GM12891 (cell line): ENCODE measurements at places on chromosomes 16 and 17.

DNA sequence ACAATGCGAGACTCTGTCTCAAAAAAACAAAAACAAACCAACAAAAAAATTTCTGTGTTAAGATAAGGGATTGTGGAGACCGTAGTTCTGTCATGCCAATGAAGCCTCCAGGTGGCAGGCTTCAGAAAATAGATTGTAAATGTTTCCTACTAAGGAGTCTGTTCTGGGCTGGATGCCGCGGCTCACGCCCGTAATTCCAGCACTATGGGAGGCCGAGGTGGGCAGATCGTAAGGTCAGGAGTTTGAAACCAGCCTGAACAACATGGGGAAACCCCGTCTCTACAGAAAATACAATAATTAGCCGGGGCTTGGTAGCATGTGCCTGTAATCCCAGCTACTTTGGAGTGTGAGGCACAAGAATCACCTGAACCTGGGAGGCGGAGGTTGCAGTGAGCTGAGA lies 4.4 kb upstream of the SNX29 start:
- no peak for DNase-seq

- no peak for DNase-seq
These were observed 9.5 kb downstream of the MRPL27 start for GRCh38 chr17:50363217-50364060.

DNA sequence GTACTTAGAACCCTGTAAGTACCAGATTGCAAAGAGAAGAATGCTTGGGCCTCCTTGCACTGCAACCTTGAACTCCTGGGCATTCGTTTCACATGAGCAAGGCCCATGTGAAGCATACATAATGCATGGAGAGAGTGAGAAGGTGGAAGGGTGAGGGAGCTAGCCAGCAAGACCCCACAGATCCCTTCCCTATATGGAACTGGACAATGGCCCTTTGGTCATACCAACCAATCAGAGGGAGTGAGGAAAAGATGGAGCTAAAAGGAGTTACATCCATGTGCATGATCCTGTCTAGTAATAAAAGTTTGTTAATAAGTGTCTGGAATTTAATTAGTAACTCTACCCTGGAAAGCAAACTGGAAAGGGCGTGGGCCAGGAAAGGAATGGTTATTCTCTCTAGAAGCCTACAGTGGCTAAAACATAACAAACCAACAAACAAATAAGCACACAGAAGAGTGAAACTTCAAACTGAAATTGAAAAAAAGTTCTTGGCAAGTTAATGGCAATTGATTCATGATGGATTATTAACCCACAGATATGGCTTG lies 29.6 kb downstream of the DNAH3 start:
- DNase-seq, result no peak

GRCh38 chr17:45410144-45411091 lies 22.3 kb downstream of the ARHGAP27 start:
- peak; percentile 84 for DNase-seq

- DNase-seq, result no peak
These were observed 86.9 kb upstream of the CIBAR2 start for GRCh38 chr16:85199069-85199725.

DNA sequence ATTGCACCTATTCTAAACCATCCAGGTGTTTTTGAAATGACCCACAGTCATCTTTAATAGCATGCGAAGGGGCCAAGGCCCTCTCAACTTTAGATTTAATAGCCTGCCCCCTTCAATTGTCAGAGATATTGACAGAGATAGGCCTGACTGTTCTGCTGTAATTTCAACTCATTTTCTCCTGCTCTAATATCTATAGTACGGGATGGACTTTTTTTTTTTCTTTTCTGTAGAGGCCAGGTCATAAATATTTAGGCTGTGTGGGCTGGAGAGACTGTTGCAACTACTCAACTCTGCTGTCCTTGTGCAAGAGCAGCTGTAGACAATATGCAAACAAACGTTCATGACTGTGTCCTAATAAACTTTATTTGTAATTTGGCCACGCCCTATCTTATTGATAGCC lies 24.7 kb upstream of the KRT20 start:
- no peak for DNase-seq

DNA sequence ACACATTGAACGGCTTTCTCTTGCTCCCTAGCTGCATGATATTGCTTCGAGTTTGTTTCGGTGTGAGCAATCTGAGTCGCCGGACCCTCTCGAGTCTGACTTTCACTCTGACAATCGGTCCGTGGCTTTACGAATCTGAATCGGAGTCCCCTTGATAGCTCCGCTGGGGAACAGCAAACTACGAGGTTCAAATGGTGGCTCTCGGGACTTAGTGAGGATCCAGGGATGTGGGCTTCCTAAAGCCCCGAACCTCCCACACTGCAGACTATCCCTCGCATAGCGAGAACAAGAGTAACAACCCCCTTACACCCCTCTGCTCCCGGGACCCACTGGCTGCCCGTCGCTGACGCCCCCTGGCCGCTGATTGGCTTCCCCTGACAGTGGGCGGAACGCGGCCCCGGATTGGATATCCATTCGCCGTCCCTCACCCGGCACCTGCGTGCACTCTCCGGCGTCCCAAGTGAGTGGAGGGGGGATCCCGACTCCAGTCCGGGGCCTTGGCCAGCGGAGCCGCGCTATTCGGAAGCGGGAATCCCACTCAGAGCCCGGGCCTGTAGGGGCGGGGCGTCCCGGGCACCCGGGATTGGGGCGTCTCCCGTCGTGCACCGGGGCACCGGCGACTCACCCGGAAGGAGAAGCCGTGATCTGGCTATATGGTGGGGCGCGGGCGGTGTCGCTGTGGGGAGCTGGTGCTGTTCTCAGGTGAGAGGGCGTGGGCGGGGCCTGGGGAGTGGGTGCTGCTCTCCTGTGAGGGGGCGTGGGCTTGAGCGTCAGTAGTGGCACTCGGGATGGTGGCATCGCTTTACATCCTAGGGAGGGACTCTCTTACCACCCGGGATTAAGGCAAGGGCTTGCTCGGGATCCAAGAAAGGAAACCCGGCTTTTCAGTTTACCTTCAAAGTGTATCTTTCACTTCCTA lies at the start of gene SNX11:
Gene SNX11 (plus strand): TSS at position 630 of the 919 bp plus-strand sequence. CDS start 4,278 bp downstream, outside the sequence.
- DNase-seq, result peak; percentile 68

DNA sequence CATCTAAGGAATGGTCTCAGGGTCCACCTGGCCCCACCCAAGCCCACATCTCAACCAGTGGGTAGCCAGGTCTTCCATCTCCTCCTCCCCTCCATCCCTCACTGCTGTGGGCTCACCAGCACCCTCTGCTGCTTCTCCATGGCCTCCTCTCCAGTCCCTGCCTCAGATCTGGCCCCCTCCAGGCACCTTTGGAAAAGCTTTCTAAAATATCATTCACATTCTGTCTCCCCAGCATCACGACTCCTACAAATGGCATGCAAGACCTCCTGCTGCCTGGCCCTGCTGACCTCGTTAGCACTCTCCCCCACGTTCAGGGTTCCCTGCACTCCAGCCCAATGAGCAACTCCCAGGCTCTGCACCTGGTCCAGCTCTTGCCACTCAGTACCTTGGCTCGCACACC lies 13.7 kb downstream of the GLP2R start:
- no peak for DNase-seq

DNA sequence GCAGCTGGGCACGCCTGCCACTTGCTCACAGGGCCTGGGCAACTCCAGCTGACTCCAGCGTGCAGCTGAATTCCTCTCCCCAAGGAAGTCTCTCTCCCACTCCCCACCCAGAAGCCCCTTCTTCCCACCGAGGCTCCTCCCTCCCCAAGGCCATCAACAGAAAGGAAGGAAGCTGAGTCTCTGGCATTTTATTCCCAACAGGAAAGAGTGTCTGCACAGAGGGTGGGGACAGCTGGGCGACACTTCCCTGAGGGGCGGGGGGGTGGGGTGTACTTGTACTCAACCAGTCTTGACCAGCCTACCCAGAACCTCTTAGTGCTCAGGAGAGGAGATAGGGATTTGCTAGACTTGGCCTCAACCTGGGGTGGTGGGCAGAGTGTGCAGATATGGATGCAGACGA lies at the start of gene EXOC3L1:
Gene EXOC3L1 (minus strand): TSS at position 96 of the 400 bp plus-strand sequence. CDS start 460 bp downstream, outside the sequence.
- DNase-seq, result no peak

DNA sequence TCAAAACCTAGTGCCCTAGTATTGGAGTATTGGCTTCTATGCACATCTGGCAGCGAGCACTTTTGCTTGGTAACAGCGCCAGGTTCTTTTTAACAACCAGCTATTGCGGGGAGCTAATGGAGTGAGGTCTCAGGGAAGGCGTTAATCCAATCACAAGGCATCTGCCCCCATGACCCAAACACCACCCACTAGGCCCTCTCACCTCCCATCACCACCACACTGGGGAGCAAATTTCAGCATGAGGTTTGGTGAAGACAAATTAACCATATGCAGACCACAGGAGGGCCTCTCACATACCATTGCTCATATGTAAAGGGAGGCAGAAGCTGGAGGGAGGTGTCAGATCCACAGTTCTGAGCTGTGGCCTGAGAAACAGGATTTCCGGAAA lies 893 bp upstream of the ODF4 start:
- DNase-seq, result no peak

DNA sequence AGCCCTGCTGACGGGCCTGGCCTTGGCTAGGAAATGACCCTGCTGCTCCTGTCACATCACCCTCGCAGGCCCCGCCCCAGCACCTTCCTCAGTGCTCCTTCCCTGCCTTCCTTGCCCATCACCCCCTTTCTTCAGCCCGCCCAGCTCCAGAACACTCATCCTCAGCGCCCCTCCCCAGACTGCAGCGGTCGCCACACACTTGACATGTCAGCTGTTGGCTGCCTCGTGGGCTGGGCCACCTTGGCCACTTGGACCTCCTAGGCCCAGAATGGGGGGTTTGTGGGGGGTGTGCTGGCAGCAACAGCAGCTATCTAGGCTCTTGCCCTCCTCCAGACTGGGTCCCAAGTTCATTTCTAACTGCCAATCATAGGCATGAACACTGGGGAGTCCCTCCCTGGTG lies 10.6 kb downstream of the ELMO3 start:
- DNase-seq, result no peak

- DNase-seq, result peak; percentile 31
These were observed 26.2 kb downstream of the TEKT5 start for GRCh38 chr16:10668322-10669045.

GRCh38 chr17:65155622-65156021 lies 18.5 kb downstream of the RGS9 start:
- no peak for DNase-seq

DNA sequence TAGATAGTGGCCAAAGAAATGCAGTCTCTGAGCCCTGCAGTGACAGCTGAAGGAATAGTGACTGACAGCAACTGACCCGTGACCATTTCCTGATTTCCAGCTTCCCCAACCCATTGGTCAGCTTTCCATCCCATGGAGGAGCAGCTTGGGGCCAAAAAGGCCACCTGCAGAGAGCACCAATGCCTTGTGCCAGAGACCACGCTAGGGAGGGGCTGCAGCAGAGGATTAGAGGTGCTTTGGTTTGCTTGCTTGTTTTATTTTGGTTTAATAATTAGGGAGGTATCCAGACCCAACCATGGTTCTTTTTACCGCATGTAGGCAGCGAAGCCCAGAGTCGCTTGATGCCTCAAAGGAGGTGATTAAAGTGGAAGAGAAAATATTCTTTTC lies 61.3 kb upstream of the SIAH1 start:
- DNase-seq, result no peak

DNA sequence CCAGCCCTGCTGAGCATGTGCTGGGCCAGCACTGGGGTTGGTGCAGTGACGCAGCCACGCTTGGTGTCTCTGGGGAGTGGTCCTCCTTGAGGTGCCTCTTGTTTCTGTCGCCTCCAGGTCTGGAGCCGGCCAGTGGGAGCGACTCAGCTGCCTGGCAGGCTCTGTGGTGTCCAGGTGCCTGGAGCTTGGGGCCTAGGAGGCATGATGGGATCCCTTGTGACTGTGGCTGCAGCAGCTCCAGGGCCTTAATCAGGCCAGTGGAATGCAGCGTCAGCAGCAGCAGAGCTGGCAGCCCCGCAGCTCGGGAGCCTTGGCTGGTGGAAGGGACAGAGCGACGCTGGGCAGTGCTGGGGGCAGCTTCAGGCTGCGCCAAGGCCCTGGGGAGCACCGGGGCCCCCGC lies 74.7 kb upstream of the CIBAR2 start:
- DNase-seq, result no peak

DNA sequence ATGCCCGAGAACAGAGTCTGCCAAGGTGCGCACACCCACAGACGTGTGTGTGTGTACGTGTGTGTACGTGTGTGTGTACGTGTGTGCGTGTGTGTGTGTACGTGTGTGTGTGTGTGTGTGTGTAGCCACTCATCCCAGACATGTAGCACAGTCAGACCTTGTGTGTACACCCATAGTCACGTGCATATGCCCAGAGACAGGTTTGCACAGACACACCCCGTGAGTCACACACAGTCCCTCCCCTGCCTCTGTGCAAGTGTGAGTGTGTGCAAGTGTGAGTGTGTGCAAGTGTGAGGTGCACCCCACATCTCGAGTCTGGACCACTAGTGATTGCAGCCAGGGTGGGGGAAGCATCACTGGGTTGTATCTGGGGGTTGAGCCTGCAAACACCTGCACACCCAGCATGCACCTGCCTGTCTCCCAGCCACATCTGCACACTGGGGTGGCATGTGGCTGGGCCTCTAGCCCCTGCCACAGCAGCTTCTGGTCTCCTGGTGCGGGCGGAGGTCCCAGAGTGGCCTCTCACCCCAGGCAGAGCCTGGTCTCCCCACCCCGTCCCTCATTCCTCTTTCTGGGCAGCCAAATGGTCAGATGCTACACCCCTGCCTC lies 23.6 kb downstream of the BAHCC1 start:
- no peak for DNase-seq

GRCh38 chr17:60134396-60135150 lies 15.2 kb upstream of the CA4 start:
- no peak for DNase-seq

GRCh38 chr17:75067856-75068255 lies 19.9 kb upstream of the SLC16A5 start:
- no peak for DNase-seq

- DNase-seq, result no peak
These were observed 23.3 kb downstream of the LIMD2 start for GRCh38 chr17:63676584-63676983.

- no peak for DNase-seq
These were observed 7.7 kb upstream of the C16orf78 start for GRCh38 chr16:49365711-49366509.

- DNase-seq, result no peak
These were observed 451.6 kb downstream of the TMEM114 start for GRCh38 chr16:8138666-8139065.

- no peak for DNase-seq
These were observed 8.0 kb downstream of the HS3ST3A1 start for GRCh38 chr17:13593757-13594156.

DNA sequence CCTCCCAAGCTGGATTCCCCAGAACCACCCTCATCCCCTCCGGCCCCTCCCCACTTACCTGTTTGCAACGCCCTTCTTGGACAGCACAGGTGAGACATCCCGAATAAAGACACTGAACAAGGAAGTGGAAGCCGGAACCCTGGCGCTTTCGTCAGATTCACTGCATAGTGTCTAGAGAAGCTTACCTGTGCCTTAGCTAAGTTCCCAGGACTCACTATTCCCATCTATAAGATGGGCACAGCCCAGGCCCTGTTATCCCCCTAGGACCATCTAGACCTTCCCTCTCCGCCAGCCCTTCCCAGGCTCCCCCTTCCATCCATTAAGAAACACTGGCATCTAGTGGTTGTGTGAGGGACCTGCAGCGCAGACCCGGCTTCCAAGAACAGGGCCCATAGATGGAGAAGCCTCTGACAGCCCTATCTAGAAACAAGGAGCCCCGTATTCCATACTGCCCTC lies 26.9 kb upstream of the RPL38 start:
- DNase-seq, result peak; percentile 54
